ENCODE measurements at places on chromosomes 12 and 14.

DNA sequence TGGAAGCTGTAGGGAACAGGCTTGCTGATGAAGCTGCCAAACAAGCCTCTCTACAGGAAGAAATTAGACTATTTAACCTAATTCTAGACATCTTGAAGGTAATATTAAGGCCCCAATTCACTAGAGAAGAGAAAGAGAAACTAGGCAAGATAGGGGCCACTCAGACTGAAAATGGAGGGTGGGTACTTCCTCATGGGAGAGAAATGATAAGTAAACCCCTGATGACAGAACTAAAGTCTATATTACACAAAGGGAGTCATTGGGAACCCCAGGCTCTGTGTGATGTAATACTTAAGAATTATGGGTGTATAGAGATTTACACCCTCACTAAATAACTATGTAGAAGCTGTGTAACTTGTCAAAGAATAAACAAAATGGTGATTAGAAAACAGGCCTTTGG is 64.3 kb downstream of the APOBEC1 start:
- no peak for DNase-seq

- no peak for DNase-seq
Observed at GRCh38 chr12:62581288-62582064, 114.8 kb downstream of the MON2 start.

DNA sequence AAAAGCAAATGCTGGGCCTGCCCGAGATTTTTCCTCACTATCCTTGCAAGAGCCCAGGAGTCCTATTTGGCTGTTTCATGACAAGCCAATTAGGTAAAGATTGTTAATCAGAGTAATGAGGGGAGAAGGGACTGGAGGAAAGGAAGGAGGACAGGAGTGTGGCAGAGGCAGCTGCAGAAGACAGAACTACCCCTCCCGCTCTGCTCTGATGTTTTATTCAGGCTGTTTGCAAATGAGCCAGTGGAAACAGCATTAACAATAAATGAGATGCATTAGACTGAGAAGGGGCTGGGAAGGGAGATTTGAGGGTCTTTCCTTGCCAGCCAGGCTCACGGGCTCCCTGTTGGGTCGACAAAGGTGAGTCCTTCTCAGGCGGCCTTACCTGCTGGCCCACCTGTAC is 421.0 kb upstream of the CCDC196 start:
- no peak for DNase-seq

DNA sequence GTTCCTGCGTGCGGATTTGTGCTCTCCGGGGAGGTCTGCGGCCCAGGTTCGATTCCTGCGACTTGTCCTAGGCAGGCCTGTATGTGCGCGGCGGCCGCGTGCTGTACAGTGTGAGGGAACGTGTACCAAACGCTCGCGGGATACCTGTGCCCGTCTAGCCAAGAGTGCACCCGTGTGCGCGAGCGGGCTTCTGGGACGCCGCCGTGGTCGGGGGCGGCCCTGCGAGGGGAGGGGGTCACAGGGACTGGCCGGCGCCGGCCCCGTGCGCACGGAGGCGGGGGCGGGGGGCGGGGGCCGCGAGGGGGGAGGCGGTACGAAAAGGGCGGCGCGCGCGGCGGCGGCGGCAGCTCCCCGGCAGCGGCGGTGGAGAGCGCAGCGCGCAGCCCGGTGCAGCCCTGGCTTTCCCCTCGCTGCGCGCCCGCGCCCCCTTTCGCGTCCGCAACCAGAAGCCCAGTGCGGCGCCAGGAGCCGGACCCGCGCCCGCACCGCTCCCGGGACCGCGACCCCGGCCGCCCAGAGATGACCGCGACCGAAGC is at the start of gene DLK1:
Gene DLK1, plus strand, starts transcription at position 343 of the 536 bp plus-strand sequence. Its CDS starts 177 bp downstream, at position 520.
- DNase-seq = no peak

DNA sequence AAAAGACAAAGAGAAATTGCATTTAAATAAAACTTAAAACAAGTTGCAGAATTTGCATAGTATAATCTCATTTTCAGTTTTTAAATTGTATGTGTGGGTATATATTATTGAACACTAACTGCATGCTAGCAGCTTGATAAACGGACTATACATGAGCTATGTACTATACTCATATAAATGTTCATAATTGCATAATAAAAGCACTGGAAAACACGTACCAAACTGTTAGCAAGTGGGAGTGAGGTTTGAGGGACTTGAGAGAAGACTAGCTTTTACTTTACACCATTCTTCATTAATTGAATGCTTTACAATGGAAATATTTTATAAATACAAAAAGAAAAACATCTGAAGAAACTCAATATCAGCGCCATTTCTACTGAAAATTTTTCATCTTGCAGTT is 32.2 kb upstream of the MDM1 start:
- no peak for DNase-seq

DNA sequence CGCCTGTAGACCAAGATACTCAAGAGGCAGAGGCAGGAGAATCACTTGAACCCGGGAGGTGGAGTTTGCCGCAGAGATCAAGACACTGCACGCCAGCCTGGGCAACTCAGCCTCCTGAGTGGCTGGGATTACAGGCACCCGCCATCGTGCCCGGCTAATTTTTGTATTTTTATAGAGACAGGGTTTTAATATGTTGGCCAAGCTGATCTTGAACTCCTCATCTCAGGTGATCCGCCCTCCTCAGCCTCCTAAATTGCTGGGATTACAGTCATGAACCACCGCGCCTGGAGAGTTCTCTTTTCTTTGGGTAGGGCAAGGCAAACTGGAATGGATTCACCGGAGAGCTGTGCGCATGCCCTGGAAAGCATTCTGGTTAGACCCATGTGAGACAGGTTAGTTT is 179.3 kb upstream of the ALG10B start:
- no peak for DNase-seq

GRCh38 chr12:42589465-42590329 is at the start of gene PRICKLE1:
TSS of gene PRICKLE1 (minus strand) at chr12:42589746. CDS start at chr12:42472516, 117,230 bp downstream.
- DNase-seq = peak; percentile 63
